ENCODE measurements at places on chromosomes 5 and 9.
A peak's percentile ranks its signal among the peaks of the same experiment; 100 is the strongest.

DNA sequence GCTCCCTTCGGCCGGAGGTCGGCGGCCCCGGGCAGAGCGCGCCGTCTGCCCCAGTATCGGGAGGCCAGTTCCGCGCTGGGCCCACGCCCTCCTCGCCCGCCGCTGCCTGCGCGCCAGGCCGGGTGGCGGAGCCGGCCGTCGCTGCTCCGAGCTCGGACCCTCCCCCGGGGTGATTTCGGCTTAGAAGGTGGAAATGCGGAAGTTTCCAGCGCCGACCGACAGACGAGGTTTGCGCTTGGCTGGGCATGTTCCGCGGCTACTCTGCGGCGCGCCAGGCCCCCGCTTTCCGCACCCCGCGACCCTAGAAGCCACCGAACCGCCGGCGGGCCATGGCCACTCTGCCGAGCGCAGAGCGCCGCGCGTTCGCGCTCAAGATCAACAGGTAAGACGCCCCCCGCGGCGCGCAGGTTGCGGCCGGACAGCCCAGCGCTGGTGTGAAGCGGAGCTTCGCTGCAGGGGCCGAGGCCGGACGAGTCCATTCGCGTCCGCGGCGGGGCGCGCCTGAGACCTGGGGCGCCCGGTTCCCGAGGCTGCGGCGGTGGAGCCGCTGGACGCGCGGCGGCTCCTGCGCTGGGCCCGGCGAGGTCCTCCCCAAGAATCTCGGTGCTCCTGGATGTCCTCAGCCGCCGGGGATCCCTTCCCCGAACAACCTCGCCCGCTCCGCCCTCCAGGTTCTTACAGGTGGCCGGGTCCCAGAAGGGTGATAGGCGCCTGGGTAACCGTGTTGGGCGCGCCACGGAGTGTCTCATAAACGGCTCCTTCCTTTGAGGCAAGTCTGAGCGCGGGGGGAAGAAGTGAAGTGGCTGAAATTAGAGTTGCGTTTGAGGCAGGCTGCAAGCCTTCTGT, at the start of gene DOCK8:
TSS of gene DOCK8 (plus strand) at position 218 of the 846 bp plus-strand sequence. CDS start at position 330, 112 bp downstream.
- DNase-seq, result peak; percentile 46

GRCh38 chr9:96587338-96588315, 32.0 kb downstream of the CDC14B start:
- DNase-seq, result no peak

GRCh38 chr5:17054911-17055310, 118.8 kb upstream of the MYO10 start:
- DNase-seq, result no peak

DNA sequence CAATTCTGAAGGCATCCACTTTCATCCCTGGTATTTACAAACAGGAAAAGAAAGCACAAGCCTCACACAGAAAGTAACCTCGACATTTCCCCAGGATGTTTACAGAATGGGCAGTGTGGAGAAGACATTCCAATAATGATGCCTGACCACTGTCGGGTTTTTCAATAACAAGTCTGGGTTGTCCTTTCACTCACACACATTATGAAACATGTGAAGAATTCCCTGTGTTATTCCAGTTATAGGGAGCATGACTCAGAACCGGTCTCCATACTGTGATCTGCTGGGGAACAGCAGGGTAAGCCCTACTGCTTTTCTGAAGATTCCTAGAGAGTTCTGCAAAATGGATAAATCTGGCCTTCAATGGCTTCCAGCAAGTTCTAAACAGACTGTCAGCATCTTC, 155.3 kb downstream of the ADAMTS12 start:
- no peak for DNase-seq

DNA sequence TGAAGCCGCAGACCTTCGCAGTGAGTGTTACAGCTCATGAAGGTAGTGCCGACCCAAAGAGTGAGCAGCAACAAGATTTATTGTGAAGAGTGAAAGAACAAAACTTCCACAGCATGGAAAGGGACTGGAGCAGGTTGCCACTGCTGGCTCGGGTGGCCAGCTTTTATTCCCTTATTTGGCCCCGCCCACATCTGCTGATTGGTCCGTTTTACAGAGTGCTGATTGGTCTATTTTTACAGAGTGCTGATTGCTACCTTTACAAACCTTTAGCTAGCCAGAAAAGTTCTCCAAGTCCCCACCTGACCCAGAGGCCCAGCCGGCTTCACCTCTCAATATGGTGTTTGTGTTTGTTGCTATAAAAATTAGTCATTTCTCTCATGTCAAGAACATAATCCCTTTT, 49.7 kb downstream of the RECK start:
- no peak for DNase-seq

DNA sequence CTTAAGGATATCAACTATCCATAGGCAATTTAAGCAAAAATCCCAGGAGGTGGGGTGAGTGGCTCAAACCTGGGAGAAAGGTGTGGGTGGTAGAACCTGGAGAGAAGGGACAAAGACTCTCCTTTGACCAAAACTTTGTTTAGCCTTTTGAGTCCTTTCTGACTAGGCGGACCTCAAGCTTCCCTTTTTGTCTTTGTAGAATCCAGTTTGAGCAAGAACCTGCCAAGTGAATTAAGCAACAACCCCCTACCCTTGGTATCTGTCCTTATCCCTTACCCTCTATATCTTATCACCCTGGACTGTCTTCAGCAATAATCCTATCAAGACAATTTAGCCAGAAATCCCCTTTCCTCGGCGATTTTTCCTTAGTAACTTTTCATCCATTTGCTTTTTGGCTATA, 53.5 kb upstream of the SLC28A3 start:
- no peak for DNase-seq

GRCh38 chr9:78745331-78745730, 448.4 kb downstream of the PSAT1 start:
- DNase-seq, result no peak

DNA sequence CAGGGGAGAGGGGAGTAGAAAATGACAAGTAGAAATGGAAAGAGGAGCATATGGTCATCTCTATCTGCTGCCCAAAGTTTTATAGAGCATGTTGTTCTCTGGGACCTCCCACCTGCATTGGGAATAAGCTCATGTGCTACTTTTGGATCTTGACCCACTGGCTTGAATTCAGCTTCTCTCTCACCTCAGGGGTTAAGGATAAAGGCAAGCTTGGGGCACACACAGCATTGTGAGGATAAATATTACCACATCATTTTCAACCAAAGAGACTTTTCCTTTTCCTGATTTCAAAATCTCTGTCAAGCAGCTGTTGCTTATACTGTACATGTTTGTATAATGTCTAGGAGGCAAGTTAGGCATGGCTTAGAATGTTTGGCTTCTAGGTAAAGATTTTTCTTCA, 16.6 kb downstream of the ATP10B start:
- DNase-seq, result no peak

GRCh38 chr5:166961028-166961427, 1330.4 kb upstream of the WWC1 start:
- DNase-seq, result no peak

DNA sequence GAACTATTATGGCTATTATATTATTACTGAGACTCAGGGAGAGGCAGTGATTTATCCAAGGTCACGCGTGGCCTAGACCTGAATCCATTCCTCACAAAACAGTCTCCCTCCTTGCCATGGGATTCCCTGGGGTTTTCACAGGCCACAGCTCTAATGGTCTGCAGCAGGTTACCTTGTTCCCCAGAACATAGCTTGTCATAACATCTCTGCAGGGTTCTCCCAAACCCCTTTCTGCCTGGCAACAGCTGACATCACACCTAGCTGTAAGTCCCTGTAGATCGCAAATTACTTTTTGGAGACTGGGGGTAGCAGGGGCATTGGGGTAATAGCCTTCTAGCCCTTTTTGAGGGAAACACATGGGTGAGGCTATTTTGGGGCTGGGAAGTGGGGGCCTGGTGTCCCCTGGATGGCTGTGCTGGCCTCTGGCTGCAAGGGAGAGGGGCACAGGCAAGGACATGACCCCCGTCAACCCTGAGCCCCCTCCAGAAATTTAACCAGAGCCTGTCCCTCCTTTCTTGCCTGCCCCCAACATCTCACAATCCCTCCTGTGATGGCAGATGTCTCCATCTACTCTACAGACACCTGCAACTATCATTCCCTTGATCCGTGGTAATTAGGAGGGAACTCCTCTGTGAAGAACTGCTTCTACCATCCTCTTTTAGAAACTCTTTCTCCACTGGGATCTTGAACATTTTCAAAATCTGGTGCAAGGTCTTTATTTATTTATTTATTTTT, 1.3 kb downstream of the CD74 start:
- peak; percentile 68 for DNase-seq

GRCh38 chr5:1498623-1499416, 24.9 kb downstream of the LPCAT1 start:
- DNase-seq, result no peak

GRCh38 chr9:5502553-5502952, 7.8 kb upstream of the PDCD1LG2 start:
- DNase-seq, result no peak

- no peak for DNase-seq
These were observed 123.5 kb downstream of the RASEF start for GRCh38 chr9:82939451-82939850.

- DNase-seq, result no peak
These were observed 592.8 kb downstream of the CSNK1G3 start for GRCh38 chr5:124104821-124105220.

DNA sequence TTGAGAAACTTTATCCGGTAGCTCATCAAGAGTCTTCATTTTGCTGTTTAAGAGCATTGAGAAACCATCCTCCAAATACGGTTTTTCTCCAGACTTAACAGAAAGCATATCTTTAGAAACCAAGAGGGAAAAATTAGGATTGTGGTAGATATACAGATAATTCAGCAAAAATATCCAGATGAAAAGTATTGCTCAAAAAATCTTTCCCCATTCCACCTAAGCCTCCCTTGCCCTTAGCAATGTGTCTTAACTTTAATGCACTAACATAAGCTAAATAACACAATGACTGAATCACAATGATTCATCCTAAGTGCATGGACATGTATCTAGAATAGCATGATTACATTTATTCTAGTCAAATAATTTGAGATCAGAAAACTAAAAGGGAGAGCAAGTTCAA, 130.3 kb upstream of the TARS1 start:
- DNase-seq, result no peak

DNA sequence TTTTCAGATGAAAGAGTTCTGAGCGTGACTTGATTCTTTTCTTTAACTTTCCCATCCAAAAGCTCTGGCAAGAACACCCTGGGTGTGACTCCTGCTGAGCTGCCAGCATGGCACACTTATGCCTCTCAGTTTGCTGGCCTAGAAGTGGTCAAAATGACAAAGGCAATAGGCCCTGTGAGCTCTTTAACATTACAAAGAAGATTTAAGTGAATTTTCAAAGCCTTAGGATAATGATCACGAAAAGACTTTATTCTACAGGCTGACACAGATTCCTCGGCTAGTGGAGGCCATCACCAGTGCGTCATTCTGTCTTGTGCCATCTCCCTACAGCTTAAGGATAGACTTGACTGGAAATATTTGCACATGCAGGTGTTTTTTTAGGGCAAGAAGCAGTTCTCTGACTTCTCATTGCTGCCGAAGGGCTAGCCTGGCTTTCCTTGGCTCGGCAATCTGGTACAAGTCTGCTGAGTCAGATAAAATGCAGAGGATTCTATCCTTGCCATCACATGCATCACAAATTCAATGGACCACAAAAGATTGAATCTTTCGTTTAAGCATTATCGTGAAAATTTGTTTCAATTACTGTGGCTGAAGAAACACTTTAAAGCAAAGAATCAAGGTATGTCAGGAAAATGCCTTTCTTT, 311.5 kb downstream of the COX7C start:
- no peak for DNase-seq

- no peak for DNase-seq
These were observed 1.1 kb upstream of the SPRY4 start for GRCh38 chr5:142325725-142326479.

GRCh38 chr5:111422245-111422644, 90.1 kb downstream of the STARD4 start:
- DNase-seq, result no peak

GRCh38 chr9:132671620-132672412, 1.6 kb downstream of the GTF3C4 start:
- DNase-seq, result no peak

DNA sequence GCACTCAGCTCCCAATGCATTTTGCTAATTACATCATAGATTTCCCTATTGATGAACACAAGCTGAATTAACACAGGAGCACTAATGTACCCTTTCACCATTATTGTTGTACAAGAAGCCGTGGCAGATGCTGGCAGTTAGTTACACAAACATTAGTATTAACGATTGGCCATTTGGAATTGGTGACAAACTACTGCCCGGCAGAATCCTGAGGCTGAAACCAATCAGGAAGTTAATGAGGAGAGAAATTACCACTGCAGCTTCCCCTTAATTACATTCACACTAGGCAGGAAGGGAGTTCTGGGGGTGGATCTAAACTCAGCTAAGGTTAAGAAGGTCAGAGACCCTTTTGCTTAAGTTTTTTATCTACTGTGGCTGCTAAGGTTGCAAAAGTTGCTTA, 9.6 kb upstream of the DMRT3 start:
- no peak for DNase-seq

All from stimulated activated CD4-positive, alpha-beta T cell treated with anti-CD3 and anti-CD28 coated beads, Interleukin-4, amount 100 ng/mL, for 4 hours (primary cell).